ENCODE measurements at places on chromosomes 5 and 9.

DNA sequence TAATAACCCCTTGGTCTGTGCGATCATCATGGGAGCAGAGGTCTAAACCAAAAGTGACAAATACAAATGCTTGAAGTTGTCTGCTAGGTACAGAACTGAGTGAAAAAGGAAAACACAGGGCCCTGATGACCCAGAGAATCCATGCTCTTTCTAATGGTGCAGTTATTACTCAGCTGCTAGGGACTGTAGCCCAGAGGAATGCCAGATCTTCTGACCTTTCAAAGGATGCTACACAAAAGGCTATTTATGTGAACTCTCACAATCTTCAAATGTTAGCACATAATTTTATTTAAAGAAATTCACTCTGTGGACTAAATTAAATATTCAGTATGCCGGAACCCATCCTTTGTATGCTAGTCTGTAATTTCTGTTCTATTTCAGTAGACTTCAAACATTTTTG is 79.9 kb downstream of the PRR16 start:
- no peak for DNase-seq

DNA sequence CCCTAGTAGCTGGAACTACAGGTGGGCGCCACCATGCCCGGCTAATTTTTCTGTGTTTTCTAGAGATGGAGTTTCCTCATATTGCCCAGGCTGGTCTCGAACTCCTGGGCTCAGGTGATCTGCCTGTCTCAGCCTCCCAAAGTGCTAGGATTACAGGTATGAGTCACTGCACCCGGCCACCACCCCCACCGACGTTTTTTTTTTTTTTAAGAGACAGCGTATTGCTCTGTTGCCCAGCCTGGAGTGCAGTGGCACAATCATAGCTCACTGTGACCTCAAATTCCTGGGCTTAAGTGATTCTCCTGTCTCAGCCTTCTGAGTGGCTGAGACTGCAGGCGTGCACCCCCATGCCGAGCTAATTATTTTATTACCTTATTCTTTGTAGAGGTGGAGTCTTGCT is 38.2 kb downstream of the WDR70 start:
- no peak for DNase-seq

DNA sequence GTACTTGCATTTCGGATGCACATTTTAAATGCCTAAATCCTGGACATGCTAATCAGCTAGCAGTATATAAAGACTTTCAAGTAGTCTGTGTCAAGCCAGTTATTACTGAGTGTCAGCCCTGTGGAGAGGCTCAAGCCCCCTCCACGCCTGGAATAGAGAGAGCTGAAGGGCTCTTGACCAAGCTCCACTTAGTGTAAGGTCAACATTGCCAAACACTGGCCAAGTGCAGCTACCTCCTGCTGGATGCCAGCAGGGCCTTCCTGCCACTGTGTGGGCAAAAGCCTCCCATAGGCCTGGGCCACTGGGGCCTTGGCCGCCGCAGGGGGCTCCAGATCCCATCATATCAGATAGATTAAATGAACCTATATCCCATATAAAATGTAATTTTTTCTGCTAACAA is 239.4 kb upstream of the PANK3 start:
- no peak for DNase-seq

DNA sequence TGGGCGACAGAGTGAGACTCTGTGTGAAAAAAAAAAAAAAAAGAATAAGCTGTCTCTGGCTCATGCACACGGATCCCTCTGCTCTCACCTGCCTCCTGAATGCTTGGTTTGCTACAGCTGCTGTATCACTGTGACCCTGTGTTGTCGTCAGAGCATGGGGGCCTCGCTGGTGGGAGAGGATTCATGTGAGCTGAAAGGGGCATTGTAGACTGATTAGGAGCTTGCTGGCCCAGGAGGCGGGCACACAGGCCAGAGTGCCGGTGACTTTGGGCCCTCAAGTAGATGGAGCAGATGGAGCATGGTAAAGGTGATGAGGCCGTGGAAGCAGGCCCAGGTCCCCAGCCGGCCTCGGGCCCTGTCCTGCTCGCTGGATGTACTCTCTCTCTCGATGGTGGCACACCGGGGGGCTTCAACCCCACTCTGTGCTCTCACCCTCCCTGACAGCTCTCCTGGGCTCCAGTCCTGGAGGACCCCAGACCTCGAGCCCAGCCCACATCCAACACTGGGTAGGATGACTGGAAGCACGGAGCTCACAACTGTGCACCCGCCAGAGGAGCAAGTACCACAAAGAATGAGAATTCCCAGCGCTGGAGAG is 7.1 kb downstream of the FLT4 start:
- no peak for DNase-seq

GRCh38 chr5:68740226-68740910 is 353.4 kb upstream of the SLC30A5 start:
- DNase-seq = no peak

- no peak for DNase-seq
Measured at GRCh38 chr9:97666907-97667686, 30.0 kb downstream of the XPA start.

- no peak for DNase-seq
Measured at GRCh38 chr5:116045821-116046220, 13.5 kb downstream of the ARL14EPL start.

DNA sequence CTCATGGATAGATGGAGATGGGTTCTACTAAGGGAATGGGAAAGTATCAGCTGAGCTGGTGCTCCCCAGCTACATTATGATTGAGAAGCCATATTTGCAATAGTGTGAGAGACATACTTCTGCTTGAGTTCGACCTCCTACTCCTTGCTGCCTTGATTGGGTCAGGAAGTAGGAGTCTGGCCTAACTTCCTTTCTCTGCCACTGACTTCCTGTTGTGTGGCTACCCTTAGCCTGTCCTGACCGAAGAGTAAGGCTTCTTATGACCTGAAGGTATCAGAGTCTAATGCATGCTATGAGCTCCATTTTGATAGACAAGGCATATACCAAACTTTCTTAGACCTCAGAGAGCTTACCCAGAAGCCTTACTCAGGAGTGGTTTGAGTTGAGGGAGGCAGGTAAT is 53.9 kb downstream of the OSTF1 start:
- DNase-seq = no peak

DNA sequence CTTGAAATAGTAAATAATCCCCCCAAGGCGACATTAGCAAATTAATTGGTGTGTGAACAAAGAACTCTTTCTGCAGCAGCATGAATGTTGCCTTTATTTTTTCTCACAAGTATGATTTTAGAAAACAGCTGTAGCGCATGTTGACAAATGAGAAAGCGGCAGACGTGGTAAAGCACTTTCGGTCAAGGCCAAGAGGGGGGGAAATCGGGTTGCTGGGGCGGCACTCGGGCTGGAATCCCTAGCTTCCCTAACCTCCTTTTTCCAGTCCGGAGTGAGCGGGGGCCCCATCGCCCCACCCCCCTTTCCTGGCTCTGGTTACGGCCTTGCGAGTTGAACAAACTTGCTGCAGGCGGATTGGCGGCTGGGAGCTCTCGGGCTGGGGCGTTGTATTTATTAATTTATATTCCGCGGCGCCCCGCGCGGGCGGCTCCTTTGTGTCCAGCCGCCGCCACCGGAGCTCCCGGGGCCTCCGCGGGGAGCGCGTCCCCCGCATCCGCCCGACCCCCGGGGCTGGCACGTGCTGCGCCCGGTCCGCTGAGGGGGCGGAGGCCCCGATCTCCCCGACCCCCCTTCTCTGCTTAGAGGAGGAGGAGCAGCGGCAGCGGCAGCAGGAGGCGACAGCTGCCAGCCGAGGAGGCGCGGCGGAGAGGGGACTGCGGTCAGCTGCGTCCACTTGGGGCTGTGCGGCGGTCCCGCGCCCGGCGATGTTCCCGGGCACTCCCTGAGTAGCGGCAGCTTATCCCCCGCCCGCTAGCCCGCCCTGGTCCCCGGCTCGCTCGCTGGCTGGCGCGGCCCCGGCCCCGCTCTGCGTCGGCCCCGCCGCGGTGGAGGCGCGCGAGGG is at the start of gene RHOBTB3:
TSS of gene RHOBTB3 (plus strand) at position 607 of the 841 bp plus-strand sequence. CDS start 347 bp downstream, outside the sequence.
- peak; percentile 55 for DNase-seq

DNA sequence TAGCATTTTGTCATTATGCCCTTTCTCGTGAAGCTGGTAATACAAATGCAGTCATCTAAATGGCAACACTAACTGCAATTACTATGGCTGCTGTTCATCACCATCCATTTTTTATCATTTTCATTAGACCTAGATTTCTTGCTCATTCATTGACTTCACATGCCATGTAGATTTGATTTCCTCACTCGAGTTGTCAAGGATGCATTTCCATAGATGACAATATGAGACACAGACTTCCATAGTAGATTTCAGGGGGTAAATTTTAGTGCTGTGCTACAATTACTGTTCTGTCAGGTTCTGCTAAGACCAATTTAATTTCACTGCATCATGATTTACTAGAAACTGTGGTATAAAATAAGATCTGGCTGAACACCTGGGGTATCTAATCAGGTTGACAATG is 589.2 kb downstream of the SEMA5A start:
- DNase-seq = no peak

DNA sequence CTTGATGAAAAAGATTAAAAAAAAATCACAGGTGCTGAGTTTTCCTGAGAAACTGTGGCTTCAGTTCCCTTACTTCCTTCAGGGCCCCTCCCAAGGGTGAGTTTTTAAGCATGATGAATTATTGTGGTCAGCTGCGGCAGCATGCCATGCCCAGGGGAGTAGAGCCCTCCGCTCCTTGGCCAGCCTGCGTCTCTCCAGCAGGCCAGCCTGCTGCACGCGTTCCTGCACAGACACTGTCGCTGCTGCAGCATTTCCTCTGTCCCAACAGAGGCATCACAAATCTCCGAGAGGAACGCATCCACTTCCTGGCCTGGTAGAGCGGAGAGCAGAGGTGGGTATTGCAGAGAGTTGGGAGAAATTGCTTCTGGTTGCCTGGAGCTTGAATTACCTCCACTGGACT is 26.1 kb upstream of the GLRA1 start:
- no peak for DNase-seq

DNA sequence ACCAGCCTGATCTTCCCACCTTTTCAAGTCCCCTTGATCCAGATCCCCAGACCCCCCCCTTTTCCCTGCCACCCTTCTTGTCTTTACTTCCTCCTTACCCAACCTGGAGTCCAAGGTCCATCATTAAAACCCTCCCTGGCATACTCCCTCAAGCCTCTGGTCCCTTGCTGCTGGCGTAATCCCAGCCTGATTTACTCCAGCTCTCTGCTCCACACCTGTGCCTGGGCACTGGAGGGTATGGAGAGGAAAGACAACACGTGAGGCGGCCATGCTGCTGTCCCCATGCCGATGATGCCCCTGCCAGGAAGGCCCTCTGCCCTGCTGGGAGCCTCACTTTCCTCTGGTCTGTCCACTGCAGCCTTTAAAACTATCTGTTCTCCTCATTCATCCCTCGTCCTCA is 5.1 kb downstream of the B4GALT7 start:
- no peak for DNase-seq

- peak; percentile 52 for DNase-seq
Measured at GRCh38 chr5:169181814-169182213, 119.1 kb downstream of the SLIT3 start.

DNA sequence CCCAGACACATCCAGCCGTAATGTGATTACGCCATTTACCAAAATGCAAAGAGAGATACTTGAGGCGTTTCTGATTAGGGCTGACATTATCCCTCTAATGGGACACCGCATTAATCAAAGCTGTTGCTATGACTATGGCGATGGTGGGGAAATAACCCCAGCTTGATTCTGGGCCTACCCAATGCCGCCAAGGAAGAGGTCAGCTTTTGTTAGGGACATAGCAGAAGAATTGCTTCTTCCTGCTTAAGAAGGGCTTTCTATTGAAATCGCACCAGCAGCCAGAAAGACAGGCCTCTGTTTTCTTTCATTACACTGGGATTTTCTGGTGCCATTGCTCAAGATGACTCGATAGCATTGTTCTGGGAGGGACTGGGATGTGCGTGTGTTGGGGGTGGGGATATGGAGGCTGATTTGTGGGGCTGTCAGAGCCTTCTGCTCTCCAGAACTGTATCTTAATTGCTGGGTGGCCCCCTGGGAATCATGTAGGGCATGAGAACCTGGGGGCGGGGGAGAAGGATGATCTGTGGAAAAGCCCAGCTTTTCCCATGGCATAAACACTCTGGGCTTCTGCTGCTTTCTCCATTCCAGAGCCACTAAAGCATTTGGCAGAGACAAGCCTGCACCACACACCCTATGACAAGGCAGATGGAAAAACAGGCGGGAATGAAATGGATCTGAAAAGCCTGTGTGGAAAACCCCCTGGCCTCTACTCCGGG is 106.5 kb upstream of the RAD23B start:
- no peak for DNase-seq

GRCh38 chr5:68838157-68838718 is 255.6 kb upstream of the SLC30A5 start:
- DNase-seq = no peak

GRCh38 chr9:89426384-89426961 is 71.4 kb downstream of the SEMA4D start:
- DNase-seq = no peak

- no peak for DNase-seq
Measured at GRCh38 chr5:17287501-17288155, 70.2 kb downstream of the BASP1 start.

DNA sequence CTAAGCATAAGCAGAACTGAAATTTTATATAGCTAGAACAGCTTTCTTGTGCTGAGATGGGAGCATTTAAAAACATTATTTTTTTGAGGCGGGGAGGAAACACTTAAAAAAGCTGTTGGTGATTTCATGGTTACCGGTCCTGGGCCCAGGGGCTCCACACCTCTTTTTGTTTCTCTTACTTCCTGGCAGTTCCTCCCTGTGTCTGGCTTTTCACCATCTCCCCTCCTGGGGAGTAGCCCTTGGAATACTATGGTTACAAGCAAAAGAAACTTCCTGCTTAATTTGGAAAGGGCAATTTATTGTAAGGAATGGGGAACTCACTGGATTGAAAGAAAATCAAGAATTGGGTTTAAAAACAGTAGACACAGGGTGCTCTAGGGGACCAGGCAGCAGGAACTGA is 105.1 kb downstream of the SLC24A2 start:
- DNase-seq = no peak

GRCh38 chr5:2378976-2379375 is 372.5 kb downstream of the IRX2 start:
- no peak for DNase-seq

DNA sequence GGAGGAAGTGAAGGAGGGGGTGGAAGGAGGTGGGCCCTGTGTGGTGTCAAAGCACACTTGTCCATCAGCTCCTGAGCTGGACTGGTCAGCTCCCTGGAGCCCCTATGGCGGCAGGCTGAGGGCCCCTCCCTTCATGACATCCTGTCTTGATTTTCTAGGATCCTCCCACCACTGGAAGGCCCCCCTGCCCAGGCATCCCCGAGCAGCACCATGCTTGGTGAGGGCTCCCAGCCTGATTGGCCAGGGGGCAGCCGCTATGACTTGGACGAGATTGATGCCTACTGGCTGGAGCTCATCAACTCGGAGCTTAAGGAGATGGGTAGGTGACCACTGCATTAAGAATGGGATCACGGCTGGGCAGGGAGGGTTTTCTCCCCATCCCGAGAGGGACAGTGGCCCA is 34.2 kb downstream of the JADE2 start:
- DNase-seq = no peak

- DNase-seq = peak; percentile 29
Measured at GRCh38 chr9:35844628-35845270, 15.7 kb downstream of the TMEM8B start.

- peak; percentile 83 for DNase-seq
Measured at GRCh38 chr5:93607367-93608258, 24.6 kb downstream of the NR2F1 start.

Measured in kidney glomerular epithelial cell (primary cell).